ENCODE measurements at places on chromosomes 6 and 20.

GRCh38 chr6:129485746-129486145 is 224.2 kb downstream of the ARHGAP18 start:
- DNase-seq: no peak

GRCh38 chr6:157954150-157955117 is 27.2 kb upstream of the SYNJ2 start:
- DNase-seq: peak; percentile 36

DNA sequence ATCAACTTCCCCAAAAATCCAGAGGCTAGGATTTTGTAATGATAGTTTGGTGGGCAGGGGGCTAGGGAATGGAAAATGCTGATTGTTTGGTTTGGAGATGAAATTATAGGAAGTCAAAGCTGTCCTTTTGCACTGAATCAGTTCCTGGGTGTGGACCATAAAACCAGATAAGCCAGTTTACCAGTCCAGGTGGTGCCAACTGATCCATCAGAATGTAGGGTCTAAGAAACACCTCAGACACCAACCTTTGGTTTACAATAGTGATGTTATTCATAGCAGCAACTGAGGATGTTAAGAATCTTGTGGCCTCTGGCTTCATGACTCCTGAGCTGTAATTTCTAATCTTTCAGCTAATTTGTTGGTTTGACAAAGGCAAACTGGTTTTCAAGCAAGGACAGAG is 496.6 kb upstream of the EPHA7 start:
- no peak for DNase-seq

GRCh38 chr6:91483415-91484105 is 896.7 kb upstream of the MAP3K7 start:
- DNase-seq: no peak

GRCh38 chr20:56720620-56721213 is 91.6 kb downstream of the TFAP2C start:
- DNase-seq: no peak

DNA sequence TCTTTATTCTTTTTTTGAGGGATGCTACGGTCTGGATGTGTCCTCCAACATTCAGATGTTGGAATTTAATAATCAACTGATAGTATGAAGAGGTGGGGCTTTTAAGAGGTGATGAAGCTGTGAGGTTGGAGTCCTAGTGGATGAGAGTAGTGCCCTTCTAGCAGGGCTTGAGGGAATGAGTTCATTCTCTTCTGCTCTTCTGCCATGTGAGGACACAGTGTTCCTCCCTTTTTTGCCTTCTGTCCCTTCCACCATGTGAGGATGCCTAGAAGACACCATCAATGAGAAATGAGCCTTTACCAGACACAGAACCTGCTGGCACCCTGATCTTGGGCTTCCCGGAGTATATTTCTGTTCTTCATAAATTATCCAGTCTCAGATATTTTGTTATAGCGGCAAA is 82.1 kb upstream of the MLIP start:
- DNase-seq: no peak

- DNase-seq: no peak
Observed at GRCh38 chr20:45067558-45067957, 33.4 kb downstream of the KCNS1 start.

- DNase-seq: no peak
Observed at GRCh38 chr6:157302736-157303135, 20.6 kb downstream of the TMEM242 start.

DNA sequence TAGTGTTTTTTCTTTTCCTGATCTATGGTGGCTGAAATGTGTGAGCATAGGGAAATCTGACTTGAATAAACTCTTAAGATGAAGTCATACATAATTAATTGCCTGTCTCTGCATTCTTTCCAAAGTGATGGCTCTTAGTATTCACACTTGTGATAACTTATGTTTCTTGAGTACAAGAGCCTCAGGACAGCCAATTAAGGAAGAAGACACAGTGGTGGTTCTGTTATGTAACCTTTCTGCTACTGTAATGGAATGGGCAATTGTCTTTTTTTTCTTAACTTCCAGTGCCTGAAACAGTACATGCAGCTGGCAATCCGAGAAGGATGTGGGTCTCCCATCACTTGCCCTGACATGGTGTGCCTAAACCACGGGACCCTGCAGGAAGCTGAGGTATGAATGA is 40.1 kb downstream of the RNF144B start:
- DNase-seq: no peak

GRCh38 chr20:46358346-46359058 is 47.9 kb downstream of the ELMO2 start:
- no peak for DNase-seq

GRCh38 chr6:23483896-23484295 is 642.1 kb upstream of the NRSN1 start:
- no peak for DNase-seq

GRCh38 chr6:27126815-27127537 is 120.5 kb upstream of the PRSS16 start:
- peak; percentile 80 for DNase-seq

DNA sequence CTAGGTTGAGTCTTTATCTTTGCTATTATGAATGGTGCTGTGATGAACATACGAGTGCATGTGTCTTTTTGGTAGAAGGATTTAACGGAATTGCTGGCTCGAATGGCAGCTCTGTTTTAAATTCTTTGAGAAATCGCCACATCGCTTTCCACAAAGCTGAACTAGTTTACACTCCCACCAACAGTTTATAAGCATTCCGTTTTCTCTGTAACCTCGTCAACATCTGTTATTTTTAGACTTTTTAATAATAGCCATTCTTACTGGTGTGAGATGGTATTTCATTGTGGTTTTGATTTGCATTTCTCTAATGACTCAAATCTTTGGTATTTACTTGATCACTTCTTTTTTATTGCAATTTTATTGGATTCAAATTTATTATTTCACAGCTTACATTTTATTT is 117.4 kb upstream of the HDGFL1 start:
- DNase-seq: no peak

All from SHP77 (cell line).